ENCODE measurements at places on chromosomes 1 and 21.

- DNase-seq: no peak
These were observed 436.0 kb upstream of the NR5A2 start for GRCh38 chr1:199591468-199591867.

DNA sequence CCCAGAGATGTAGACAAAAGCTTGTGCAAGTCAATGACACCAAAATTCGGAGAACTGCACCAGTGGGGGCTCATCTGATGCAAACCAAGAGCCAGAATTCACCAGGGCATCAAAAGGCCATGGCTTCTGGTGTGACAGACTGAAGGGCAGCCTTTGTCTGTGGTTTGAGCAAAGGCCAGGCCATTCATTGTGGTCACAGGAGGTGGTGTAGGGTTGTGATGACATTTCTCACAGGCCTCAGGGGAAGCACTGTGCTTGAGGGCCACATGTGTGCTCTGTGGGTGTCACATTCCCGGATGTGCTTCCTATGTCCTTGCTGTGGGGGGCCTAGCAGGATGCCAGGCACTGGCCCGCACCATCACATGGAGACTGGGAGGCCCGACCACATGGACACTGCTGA, 22.5 kb upstream of the KCNE1 start:
- no peak for DNase-seq

DNA sequence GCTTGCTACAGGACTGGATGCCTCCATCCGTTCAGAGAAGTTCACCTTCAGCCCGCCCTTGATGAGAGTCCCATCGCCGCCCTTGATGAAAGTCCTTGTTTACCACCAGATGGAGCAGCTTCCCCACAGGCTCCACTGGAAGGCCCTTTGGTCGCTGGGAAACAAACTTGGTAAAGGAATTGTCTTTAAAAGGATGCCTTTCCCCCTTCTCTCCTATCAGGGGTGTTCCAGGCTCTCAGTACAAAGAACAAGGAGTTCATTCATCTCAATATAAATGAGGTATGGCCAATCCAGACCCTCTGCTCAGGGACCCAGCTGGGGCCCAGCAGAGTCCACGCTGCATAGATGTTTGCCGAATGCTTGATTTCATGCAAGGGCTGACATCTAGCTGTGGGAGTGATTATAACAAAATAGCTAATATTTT, 50.8 kb downstream of the CAPN9 start:
- DNase-seq: no peak

- no peak for DNase-seq
These were observed 29.1 kb upstream of the SAMD13 start for GRCh38 chr1:84272401-84272800.

- DNase-seq: no peak
These were observed 224.9 kb upstream of the JUN start for GRCh38 chr1:59008599-59009347.

DNA sequence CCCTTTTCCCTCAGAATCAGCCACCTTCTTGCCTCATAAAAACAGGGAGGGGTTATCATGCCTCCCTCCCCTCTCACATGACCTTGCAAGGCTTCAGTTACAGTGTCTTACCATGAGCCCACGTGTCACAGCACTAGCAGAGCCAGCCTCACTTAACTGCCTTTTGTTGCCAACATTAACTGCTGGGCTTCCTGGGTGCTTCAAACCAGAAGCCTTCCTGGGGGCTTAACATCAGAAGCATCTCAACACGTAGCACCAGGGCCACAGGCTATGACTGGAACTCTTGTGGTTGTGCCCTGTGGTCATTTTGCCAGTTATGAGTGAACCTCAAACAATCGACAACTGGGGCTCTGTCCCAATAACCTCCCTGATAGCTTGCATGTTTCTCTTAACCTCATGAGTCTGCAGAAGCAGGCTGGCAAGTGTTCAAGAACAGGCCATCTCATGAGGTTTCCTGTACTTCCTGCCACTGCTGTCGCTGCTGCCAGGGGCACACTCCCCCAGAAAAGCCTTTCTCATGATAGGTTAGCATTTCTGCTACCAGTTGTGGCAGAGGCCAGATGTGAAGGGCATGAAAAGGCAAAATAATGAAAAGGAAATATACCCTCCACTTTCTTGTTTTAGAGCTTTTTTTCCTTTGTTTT, 132.2 kb downstream of the GLUL start:
- DNase-seq: peak; percentile 66

DNA sequence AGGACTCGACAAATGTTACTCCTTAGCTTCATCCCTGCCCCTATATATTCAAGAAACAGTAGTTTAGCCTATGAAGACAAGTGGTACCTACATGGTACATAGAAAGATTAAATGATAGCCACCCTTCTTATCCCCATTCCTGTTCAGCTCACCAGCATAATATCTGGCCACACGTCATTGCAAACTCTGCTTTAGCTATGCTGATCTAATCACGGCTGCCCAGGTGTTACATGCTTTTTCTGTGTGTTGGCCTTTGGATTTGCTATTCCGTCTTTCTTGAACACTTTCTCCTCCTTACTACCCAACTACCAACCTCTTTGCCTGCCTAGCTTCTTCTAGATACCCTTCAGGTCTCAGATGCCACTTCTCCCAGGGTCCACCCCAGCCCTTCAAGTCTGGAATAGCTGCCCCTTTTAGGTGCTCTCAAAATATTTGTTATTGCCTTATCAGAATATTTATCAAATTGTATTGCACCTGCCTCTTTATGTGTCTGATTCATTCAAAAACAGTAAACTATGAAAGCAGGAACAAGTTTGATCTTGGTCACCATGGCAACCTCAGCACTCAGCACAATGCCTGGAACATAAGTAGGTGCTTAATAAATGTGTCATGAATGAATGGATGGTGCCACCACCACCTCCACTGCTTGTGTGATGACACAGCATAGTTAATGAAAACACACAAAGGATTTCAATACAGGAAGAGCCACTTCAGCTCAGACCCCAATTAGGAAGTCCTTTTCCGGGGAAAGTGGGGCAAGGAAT, 11.4 kb upstream of the DNASE2B start:
- DNase-seq: no peak

- DNase-seq: no peak
These were observed 8.8 kb downstream of the UBE2J2 start for GRCh38 chr1:1264868-1265272.
